ENCODE measurements at places on chromosomes 5 and 9.
A peak's percentile ranks its signal among the peaks of the same experiment; 100 is the strongest.

- no peak for DNase-seq
These were observed 424.2 kb downstream of the SPATA31D1 start for GRCh38 chr9:82412586-82413305.

DNA sequence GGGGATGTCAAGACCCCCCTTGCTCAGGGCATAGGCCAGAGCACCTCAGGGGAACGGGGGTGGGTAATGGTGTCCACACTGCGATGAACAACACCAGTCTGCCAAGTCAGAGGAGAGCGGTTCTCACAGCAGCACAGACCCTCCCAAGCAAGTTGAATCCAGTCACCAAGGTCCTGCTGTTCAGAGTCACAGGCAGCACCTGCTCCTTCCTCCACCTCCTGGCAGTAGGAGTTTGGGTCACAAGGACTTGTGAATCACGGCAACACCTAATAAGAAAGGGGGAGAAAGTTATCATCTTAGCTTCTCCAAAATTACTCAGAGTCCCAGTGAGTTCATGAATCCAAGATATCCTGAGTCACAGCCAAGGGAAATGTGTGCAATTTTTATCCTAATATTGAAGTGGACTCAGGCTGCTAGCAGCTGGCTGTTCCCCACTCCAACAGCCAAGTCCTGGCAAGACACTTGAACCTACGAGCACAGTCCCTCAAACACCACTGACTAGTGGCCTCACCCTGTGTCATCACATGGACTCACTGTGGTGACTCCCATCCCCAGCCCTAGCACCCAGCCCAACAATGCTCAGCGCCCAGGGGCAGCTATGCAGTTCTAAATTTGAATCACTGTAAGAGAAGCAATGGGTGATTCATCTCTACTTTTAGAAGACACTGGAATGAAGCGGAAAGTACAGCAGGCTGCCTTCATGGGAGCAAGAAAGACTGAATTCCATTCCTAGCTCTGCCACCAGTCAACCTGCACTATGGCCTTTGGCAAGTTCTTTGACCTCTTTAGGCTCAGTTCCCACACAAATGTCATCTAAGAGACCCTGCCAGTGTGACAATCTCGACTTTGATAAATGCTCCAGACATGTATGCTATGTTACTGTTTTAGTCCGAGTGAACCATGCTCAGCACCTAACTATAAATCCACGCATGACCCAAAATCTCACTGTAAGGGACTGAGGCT, 113.7 kb downstream of the KLHL3 start:
- DNase-seq = peak; percentile 94

GRCh38 chr9:82295181-82295580, 306.6 kb downstream of the SPATA31D1 start:
- no peak for DNase-seq

DNA sequence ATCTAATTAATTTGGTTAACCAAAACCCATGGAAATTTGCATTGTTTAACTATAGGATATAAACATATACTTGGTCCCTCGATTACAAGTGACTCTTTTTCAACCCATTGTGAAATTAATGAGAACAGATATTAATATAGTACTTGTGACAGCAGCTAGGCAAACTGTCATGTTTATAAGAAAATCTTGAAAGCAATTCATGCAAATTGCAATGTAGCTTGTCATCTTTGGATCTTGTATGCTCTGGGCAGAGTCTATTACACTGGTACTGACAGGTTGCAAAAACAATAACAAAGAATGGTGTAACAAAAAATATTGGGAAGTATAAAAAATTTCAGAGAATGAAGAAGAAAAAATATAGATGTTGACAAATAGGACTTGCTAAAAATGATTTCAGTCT, 941.0 kb downstream of the DNAH5 start:
- DNase-seq = no peak

GRCh38 chr9:21943464-21943863, 50.7 kb downstream of the CDKN2A start:
- DNase-seq = no peak

Data from MCF 10A (cell line).